Epithelial cell of proximal tubule (primary cell): ENCODE measurements at places on chromosomes 5 and 9. TPM values are rescaled to one million over a fixed set of nuclear protein-coding genes. Genes with fewer than 3 reads are reported as not detected.

ADAMTS2 gene
- 0.29 and 0.65 TPM in 2 replicates for total RNA-seq

TMEM252 gene
- not detected in 2 replicates for total RNA-seq

AIF1L gene
- 52.5 and 71.6 TPM in 2 replicates for total RNA-seq

NR5A1 gene
- not detected in 2 replicates for total RNA-seq

BTNL8 gene
- total RNA-seq = not detected in 2 replicates

CDK5RAP2 gene
- total RNA-seq = 32.1 and 38.7 TPM in 2 replicates

CDH9 gene
- total RNA-seq = not detected in 2 replicates

FOXD4L4 gene
- not detected in 2 replicates for total RNA-seq

MZB1 gene
- total RNA-seq = not detected in 2 replicates

CSF1R gene
- total RNA-seq = not detected in 2 replicates

OMD gene
- total RNA-seq = not detected in 2 replicates

NUTM2F gene
- not detected in 2 replicates for total RNA-seq

CMYA5 gene
- total RNA-seq = 0.35 and 2.8 TPM in 2 replicates

FAT2 gene
- total RNA-seq = under 0.01 and 0.07 TPM in 2 replicates

DDX4 gene
- not detected in 2 replicates for total RNA-seq

SLC6A3 gene
- not detected in 2 replicates for total RNA-seq

CDKN2A gene
- 22.4 and 47.7 TPM in 2 replicates for total RNA-seq

TMEFF1 gene
- 3.5 and 7.8 TPM in 2 replicates for total RNA-seq

GHR gene
- 0.07 and 0.17 TPM in 2 replicates for total RNA-seq

FOXD4 gene
- 0.07 and 0.46 TPM in 2 replicates for total RNA-seq

CCL28 gene
- total RNA-seq = 2.1 and 6.2 TPM in 2 replicates

RXRA gene
- total RNA-seq = 8.4 and 19.1 TPM in 2 replicates

SLC22A4 gene
- total RNA-seq = 0.75 and 1.6 TPM in 2 replicates

VPS13A gene
- total RNA-seq = 10.4 and 13.2 TPM in 2 replicates

CFAP90 gene
- 1.2 TPM in 1 of 2 replicates, not detected in the other for total RNA-seq

NDOR1 gene
- total RNA-seq = 22.0 and 26.9 TPM in 2 replicates

SLC34A3 gene
- total RNA-seq = 0.07 TPM in 1 of 2 replicates, not detected in the other

FBXL7 gene
- 4.7 and 5.6 TPM in 2 replicates for total RNA-seq

SLC27A6 gene
- total RNA-seq = 0.80 TPM in 1 of 2 replicates, not detected in the other

NOXA1 gene
- total RNA-seq = 0.14 and 2.1 TPM in 2 replicates

ZNF354C gene
- total RNA-seq = 2.4 and 3.1 TPM in 2 replicates

CLK4 gene
- total RNA-seq = 4.3 and 5.1 TPM in 2 replicates

NR2F1 gene
- 12.6 and 14.8 TPM in 2 replicates for total RNA-seq

ERAP2 gene
- total RNA-seq = 28.0 and 45.6 TPM in 2 replicates

SLCO4C1 gene
- total RNA-seq = 0.63 and 0.87 TPM in 2 replicates

RNF130 gene
- total RNA-seq = 28.3 and 36.6 TPM in 2 replicates

AJM1 gene
- 0.51 and 2.2 TPM in 2 replicates for total RNA-seq
